ENCODE measurements at places on chromosomes 3 and 15.

GRCh38 chr3:61894988-61895935, 333.9 kb downstream of the PTPRG start:
- DNase-seq: peak; percentile 2

GRCh38 chr3:84223512-84223911, 735.3 kb upstream of the CADM2 start:
- no peak for DNase-seq

DNA sequence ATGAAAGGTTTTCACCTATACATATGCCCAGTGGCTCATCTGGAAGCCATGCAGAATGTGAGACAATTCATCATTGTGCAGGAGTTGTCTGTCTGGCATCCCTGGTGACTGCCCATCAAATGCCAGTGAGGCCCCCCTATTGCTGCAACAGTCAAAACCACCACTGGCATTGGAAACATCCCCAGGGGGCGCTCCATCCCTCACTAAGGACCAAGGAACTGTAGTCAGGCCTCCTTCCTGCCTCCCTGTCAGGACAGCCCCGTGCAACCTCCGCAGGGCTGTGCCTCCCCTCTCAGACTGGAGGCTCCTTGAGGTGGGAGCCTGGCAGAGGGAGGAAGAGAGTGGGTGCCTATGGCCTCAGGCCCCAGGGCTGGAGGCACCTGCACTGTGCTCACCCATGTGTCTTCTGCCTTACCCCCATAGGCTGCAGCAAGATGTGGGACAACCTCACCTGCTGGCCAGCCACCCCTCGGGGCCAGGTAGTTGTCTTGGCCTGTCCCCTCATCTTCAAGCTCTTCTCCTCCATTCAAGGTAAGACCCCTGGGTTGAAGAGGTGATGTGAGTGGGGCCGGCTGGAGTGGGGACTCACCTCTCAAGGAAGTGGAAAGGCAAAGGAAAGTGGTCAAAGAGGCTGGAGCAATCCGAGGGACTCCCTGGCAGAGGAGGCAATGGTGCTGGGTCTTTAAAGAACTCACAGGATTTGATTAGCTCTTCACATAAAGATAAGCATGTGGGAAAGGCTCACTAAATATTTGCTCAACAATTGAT, 16.5 kb downstream of the VIPR1 start:
- DNase-seq: no peak

DNA sequence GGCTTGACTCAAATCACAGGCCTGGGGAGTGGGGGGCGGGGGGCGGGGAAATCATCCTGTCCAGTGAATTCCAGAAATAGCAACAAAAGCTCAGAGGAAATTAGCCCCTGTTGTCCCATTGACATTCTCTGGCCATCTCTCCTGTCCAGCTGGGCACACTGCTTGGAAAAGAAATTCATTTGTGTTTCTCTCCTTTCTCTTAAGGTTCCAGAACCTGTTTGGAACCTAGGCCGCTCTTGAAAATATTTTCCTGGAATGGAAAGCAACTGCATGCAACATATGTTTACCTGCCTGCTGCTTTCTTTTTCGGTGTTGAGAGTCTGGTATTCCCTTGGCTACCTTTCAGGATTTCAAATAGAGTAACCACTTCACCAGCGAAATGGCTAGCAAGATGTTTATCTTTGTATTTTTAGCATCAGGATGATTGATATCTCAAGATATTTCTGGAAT, 169.0 kb downstream of the GHSR start:
- DNase-seq: no peak

DNA sequence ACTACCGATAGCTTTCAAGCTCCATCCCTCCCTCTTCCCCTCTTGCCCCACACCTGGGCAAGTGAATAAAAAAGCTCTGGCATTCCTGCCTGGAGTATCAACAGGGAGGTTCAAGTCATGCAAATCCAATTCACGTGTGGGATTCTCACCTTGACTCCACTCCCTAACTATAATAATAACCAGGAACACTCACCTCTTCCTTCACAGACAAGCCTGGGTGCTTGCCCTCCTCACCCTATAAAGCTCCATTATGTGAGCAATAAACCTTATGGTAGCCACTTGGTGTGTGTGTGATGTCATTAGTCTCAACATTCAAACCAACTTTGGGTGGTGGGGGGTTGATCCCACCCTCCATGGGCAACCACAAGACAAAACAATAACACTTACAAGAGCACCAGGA, 16.6 kb downstream of the CHDH start:
- DNase-seq: no peak

- DNase-seq: no peak
These were observed 57.3 kb upstream of the SPRED1 start for GRCh38 chr15:38195191-38195901.

Measured in activated CD8-positive, alpha-beta memory T cell treated with anti-CD3 and anti-CD28 coated beads for 4 hours (primary cell).